ENCODE measurements at places on chromosomes 1 and 21. TPM values are rescaled to one million over a fixed set of nuclear protein-coding genes. Genes with fewer than 3 reads are reported as not detected.

DNA sequence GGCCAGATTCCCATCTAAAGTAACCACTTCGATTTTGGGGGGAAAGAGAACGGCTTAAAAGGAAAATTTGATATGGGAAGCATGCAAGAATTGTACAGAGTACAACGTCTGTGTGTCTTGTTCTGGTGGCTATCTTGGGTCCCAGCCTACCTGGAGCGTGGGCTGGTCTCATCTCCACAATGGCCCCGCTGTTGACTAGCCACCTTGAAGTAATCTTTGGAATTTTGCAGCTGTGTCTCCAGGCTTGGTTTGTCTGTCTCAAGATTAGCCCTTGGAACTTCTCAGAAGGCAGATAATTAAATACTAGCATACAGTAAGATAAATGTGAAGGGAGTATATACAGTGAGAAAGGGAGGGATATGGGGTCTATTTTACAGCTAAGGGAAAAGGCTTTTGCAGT, 1.3 kb upstream of the CC2D1B start:
- DNase-seq = no peak
- H3K27ac ChIP-seq = no peak overlapping the region
- no peak overlapping the region for H3K4me3 ChIP-seq
- no peaks in the 10 kb centered on the region for H3K36me3 ChIP-seq
- H3K27me3 ChIP-seq = no peaks in the 10 kb centered on the region

Gene SOAT1
- total RNA-seq = 15.3 TPM

DNA sequence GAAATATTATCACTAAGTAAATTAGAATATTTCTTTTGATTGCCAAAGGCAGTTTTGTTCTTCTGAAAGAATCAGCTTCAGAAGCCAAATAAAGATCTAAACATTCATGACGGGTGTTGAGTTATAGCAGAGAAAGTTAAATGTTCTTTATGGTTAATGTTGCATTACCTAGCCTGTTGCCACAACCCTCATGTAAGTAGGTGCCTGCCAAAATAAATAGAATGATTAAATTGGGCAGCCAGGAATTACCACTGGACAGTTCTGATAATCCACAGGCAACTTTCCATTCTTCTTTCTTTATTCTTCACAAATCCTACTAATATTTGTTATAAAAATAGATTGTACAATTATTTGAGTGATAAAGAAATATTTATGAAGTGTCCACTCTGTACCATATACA, 217.9 kb upstream of the NRIP1 start:
- DNase-seq = no peak
- no peak overlapping the region for H3K4me3 ChIP-seq
- H3K27me3 ChIP-seq = no peaks in the 10 kb centered on the region
- H3K27ac ChIP-seq = no peak overlapping the region

- peaks cover 3% of the 10 kb centered on the region for H3K4me1 ChIP-seq
- H3K36me3 ChIP-seq = no peaks in the 10 kb centered on the region
- H3K4me3 ChIP-seq = no peak overlapping the region
- no peak overlapping the region for H3K27ac ChIP-seq
- no peaks in the 10 kb centered on the region for H3K27me3 ChIP-seq
Measured at GRCh38 chr1:83508485-83509151, 490.3 kb downstream of the TTLL7 start.

DNA sequence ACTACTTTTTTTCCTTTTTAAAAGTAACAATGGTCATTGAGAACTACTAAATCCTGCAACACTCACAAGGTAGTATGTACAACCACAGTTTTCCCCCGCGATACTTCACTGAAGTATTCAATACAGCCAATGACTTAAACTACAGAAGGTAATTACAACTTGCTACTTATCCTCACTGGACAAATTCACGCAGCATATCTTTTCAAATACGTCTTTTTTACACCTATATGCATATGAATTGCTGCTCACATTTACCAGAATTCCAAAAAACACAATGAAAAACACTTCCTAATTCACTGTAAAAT, 12.4 kb downstream of the NRIP1 start:
- H3K4me1 ChIP-seq = peaks cover 36% of the 10 kb centered on the region
- H3K27me3 ChIP-seq = no peaks in the 10 kb centered on the region
- H3K36me3 ChIP-seq = peaks cover 5% of the 10 kb centered on the region
- DNase-seq = no peak

Gene FCAMR
- total RNA-seq = not detected

- no peaks in the 10 kb centered on the region for H3K27me3 ChIP-seq
- no peak for DNase-seq
- no peaks in the 10 kb centered on the region for H3K4me1 ChIP-seq
- H3K4me3 ChIP-seq = no peak overlapping the region
- H3K27ac ChIP-seq = no peak overlapping the region
Measured at GRCh38 chr1:70768216-70768615, 279.4 kb downstream of the PTGER3 start.

Gene SPRR2E
- total RNA-seq = not detected
